ENCODE measurements at places on chromosomes 11 and 22.

- DNase-seq, result peak; percentile 91
Observed at GRCh38 chr11:125091247-125091876, 20.1 kb downstream of the TMEM218 start.

GRCh38 chr11:61834278-61835048, 6.4 kb downstream of the FADS2 start:
- peak; percentile 85 for DNase-seq

- DNase-seq, result no peak
Observed at GRCh38 chr11:115180272-115180671, 323.9 kb downstream of the CADM1 start.

DNA sequence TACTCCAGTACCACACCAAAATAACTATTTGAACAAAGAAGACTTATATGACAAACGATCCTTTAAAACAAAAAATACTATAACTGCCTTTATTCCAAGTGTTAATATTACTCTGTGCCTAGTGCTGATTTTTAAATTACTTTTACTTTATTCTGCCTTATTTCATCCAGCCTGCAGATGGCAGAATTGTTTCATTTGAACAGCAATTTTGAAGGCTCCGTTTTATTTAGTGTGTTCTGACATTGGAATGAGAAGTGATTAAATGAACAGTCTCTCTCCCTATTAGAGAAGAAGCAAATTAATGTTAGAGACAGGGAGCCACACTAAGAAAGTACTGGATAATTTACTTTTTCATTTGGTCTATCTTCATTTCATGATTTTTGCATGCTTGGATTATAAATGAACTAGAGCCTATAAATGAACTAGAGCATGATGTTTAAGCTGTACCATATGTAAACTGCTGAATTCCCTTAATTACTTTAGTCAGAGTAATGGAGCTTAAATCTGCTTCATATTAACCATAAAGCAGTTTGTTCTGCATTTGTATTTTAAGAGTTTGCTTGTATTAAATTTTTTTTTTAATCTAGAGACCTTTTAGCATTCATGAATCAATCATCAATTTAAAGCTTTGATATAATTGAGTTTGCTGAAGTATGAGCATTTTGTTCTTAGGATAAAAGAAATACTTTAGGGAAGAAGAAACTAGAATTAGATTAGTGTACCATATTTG, 9.8 kb downstream of the PDHX start:
- DNase-seq, result no peak

DNA sequence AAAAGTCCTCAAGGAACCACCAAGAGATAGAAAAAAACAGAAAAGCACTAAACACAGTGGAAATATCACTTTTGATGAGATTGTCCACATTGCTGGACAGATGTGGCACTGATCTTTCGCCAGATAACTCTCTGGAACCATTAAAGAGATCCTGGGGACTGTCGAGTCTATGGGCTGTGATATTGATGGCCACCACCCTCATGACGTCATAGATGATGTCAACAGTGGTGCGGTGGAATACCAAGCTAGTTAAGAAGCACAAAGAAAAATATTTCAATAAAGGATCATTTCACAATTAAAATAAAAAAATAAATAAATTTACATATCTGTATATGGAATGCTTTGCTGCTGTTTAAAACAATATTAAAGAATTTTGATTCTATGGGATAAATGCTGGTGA, 45.5 kb downstream of the ARL14EP start:
- no peak for DNase-seq

- no peak for DNase-seq
Observed at GRCh38 chr22:48104102-48104738, 1341.8 kb downstream of the TBC1D22A start.

GRCh38 chr11:71428861-71429435, 19.2 kb downstream of the DHCR7 start:
- DNase-seq, result peak; percentile 94

All from lung (tissue), 17 donors.